ENCODE measurements at places on chromosomes 12 and 14.

GRCh38 chr12:105980085-105980484 lies 158.7 kb downstream of the NUAK1 start:
- DNase-seq, result no peak

DNA sequence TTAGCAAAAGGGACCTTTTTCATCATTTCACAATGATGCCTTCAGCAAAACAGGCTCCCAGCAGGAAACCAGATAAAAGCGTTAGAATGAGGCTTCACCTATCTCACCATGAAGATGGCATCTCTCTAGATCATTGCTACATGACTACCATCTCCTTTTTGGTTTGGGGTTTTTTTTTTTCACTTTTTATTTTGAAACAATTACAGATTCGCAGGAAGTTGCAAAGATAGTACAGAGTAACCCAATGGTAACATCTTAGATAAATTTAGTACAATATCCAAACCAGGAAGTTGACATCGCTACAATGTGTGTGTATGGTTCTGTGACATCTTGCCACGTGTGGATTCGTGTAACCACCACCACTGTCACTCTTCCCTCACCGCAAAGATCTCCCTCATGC lies 22.3 kb upstream of the PWP1 start:
- DNase-seq, result no peak

DNA sequence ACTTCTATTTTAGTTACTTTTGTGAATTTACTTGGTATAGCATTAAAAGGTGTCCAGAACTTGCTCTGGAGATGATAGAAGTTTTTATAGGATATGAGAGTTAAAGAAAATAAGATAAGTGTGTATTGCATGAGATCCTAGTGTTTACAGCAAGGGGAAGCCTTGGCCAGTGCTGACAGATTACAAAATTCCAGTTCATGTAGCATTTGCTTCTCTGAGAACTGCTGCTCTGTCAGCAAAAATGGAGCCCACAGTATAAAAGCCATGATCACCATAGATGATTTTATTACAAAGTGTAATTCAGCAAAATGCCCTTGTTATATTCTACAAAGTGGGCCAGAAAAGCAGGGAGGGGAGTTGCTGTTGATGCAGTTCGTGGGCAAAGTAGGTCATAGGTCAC lies 40.0 kb upstream of the ATF1 start:
- no peak for DNase-seq

GRCh38 chr14:34232790-34233189 lies 229.2 kb downstream of the SPTSSA start:
- DNase-seq, result no peak

DNA sequence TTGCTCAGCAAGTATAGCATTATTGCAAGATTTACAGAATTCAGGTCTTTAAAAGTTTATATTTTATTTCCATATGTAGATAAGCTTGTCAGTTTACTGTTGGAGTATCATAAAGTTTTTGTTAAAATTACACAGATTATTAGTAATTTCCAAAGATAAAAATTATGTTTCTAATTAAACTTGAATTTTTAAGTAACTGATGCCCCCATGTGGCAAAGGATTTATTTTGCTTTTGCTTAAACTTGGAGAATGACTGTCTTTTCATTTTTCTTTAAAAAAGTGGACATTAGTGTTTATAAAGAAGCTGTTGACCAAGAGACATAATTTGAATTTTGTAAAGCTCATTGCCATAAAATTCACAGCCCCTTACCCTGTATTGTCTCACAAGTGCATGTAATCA lies 45.8 kb downstream of the ETNK1 start:
- peak; percentile 10 for DNase-seq

- DNase-seq, result no peak
Measured at GRCh38 chr14:67416810-67417209, 4.8 kb upstream of the PLEK2 start.

GRCh38 chr12:72242946-72243345 lies 29.2 kb upstream of the TRHDE start:
- DNase-seq, result no peak

DNA sequence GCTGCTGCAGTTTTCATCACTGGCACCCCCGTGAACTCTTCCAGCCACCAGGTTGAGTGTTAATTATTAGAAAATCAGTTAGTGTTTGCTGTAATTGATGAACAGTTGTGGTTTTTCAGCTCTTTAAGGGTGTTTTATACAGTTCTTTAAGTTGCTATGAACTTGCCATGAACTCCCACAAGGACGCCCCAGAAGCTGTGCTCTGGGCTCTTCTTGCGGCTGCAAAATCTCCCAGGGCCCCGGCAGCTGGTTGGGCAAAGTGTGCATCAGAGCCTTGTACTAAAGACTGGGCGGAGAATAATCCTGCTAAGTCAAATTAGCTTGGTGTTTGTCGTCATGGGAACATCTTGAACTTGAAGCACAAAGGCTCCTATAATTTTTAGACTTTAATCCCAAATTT lies 82.2 kb downstream of the EML1 start:
- DNase-seq, result no peak

DNA sequence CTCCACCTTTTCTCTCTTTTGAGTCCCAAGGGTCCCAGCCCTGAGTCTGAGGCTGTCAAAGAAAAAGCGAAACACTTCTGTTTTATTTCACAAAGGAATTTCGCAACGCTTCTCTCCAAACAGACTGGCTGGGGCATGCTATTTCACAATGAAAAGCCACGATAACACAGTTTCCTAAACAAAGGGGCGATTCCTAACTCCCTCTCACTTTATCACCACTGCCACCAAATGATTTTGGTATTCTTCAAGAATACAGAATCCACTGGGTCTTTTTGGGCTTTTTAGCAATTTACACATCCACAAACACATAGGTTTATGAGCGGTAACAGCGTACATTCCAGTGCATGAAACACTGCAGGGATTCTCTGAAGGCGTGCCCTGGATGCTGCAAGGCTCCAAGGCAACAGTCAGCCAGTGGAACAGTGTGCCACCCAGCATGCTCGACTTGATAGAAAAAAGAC lies 161.2 kb downstream of the DAD1 start:
- DNase-seq, result no peak

DNA sequence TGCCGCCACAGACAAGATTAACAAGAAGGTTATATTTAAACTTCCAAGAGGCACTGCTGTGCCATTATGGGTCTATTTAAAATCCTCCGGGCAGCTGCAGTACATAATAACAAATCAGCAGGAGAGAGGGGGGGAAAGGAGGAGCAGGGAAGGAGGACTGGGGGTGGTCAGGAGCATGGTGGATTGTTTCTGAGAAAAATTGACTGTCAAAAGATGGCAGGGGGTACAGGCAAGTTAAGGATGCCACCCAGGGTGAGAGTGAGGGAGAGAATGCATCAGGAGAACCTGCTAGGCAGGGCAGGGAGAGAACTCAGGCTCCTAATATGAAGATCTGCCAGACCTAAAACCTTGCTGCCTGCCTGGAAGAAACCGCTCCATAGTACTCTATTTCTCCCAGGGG lies 181.8 kb downstream of the GRIN2B start:
- no peak for DNase-seq

- no peak for DNase-seq
Measured at GRCh38 chr14:55085060-55085660, 33.7 kb downstream of the MAPK1IP1L start.

DNA sequence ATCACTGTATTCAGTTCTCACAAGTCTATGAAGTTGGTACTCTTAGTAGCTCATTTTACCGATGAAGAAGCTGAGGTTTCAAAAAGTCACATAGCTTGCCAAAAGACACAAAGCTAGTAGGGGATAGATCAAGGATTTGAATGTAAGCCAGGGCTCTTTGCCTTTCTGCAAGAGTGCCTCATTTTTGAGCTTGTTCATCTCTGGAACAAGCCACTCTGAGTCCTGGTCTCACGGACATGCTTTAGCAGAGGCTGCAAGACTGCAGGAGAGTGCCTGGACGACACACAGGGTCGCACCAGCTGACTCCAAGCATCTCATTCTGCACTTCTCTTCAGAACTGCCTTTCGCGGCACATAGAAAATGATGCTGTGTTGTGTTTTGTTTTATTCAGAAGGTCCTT lies 3.7 kb downstream of the NUAK1 start:
- DNase-seq, result no peak

GRCh38 chr14:99476864-99477263 lies 3.8 kb downstream of the SETD3 start:
- no peak for DNase-seq

- DNase-seq, result no peak
Measured at GRCh38 chr12:129394177-129394825, 509.5 kb downstream of the TMEM132D start.

DNA sequence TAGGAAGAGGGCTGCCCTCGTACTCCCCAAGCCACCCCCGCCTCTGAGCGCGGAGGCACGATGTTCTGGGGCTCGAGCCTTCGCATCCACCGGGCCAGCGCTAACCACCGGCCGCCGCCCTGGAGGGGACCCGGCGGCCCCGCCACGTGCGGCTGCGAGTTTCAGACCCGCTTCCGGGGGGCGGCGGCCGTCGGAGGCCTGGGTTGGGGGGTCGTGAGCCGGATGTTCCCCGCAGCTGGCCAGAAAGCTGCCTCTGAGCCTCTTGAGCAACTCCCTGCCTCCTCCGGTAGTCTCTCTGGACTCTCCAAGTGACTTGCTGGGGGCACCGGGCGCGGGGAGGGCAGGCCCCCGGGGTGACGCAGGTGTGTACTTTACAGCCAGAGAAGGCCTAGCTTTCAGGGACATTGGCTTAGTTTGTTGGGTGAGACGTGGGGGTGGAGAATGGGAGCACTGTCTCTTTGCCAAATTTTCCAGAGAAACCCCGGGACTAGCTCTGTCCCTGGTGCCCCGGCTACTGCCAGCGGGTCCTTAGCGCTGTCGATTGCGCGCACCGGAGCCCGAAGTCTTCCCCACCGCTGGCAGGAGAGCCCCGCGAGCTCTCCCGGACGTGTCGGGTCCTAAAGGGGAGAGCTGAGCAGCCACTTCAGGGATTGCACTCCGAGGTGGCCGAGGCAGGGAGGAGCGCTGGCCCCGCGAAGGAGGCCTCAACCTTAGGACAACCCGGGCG lies 15.6 kb downstream of the OTX2 start:
- DNase-seq, result no peak

- no peak for DNase-seq
Measured at GRCh38 chr12:25615119-25615518, 62.0 kb upstream of the LMNTD1 start.

DNA sequence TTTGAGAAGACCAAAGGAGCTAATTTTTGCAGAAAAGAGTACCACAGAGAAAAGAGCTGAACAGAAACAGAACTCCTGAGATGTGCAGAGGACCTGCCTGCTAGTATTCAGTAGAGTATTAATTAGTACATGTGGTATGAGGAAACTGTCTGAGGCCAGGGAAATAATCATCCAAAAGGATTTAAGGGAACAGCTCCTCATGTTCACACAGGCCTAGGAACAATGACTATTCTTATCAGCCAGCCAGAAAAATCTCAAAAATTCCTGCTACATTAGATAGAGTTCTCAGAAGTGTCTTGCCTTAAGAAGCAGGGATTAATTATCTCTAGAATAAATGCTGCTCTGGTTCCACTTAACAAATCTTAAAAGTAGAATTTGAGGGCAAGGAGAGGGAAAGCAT lies 36.4 kb downstream of the PKP2 start:
- DNase-seq, result no peak

DNA sequence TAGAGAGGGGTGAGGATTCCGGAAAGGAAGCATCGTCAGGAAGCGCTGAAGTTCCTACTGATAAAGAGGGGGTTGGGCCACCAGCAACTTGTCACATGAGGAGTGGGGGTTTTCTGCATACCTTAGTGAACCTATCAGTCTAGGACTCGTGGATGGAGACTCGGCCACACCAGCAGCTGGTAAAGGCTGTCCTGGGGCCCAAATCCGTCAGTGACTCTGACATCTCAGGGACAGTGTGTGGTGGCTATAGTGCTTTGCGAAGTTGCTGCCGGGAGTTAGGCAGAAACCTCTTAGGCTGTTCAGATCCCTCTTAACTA lies 16.4 kb downstream of the RNASE2 start:
- DNase-seq, result no peak

DNA sequence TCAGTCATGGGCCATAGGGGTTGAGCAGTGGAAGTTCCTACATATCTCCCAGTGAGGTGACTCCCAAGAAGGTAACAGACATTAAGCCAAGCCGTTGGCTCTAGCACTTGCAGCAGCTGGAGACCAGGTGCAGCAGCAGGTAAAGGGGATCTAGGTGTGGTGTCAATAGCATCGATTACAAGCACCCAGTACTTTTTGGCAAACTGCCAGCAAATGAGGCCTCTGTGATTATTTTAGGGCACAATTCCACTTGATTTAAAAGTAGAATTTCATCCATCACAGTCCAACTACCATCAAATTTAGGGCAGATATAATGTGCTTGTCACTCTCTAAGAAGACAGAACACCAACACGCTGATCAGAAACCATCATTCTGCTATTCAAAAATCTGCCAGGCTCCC lies 224.1 kb upstream of the EGLN3 start:
- DNase-seq, result no peak

DNA sequence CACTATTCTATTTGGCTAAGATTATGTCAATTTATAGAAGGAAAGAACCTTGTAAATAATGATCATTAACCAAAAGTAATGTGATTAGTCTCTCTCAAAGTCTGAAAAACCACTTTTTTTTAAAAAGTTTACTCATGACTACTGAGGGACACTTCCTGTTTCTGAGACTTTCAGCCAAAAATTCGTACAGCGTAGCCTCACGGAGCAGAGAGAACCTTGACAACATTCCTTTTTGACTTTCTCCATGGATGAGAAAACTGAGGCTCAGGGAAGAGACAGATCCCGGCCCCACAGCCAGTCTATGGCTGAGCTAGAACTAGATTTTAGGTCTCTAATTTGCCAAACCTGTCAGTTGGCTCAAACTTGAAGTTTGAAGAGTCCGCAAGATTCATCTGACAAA lies 68.2 kb downstream of the DAD1 start:
- no peak for DNase-seq

DNA sequence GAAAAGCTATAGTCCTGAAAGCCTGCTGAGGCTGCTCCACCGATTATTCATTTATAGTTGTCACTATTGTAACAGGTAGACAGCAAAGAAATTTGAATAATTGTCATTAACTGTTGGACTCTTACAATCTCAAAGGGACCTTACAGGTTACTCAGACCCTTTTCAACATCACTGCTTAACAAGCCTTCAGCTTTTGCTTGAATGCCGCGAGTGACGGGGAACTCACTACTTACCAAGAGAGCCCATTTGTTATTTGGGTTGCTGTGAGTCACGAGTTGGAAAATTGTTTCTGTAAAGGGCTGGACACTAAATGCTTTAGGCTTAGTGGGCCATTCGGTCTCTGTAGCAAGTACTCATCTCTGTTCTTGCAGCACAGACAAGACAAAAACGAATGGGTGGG lies 5.9 kb upstream of the TUNAR start:
- DNase-seq, result no peak

DNA sequence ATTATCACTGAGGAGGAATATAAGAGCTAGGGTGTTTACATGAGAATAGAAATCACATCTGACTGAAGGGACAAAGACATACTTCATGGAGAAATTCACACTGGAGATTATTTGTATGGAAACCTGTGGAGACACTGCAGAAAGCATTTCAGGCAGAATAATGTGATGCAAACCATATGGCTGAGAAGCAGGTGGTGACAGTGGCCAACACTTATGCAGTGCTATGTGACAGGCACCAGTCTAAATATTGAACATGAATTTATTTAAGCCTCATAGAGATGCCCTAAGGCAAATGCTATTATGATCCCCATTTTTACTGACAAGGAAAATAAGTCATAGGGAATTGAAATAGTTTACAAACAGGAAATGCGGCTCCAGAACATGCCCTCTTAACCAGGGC lies 16.2 kb downstream of the ALG10B start:
- DNase-seq, result no peak

Measured in natural killer cell (primary cell).